ENCODE measurements at places on chromosomes 6 and 20.

DNA sequence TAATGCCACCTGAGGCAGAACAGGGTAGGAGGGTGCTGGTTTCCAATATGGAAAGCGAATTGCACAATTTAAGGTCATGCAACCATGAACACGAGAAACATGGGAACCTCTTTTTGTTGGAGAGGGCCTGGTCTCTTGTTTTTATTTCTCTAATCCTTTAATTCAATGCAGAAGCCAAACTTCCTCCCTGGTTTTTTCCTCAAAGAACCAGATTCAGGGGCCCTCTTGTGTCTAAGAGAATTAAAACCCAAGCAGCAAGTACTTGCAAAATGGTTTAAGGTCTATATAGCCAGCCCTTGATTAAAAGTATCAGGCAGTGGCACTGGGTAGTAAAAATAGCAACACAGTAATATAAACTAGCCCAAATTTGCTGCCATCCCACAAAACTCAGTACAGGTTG is 19.5 kb downstream of the GSTA4 start:
- DNase-seq, result no peak

DNA sequence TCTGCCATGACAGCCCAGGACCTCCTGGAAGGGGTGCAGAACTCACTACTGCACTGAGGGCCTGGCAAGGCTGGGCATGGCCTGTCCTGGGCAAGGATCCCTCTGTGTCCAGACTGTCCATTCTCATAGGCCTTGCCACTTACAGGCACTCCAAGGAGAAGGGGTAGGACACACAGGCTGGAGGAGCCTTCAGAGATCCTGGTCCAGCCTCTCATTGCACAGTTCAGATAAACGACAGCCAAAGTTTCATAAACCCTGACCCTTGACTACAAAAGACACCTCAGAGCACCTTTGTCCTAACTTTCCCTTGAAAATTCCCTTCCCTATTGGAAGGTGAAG is 19.6 kb downstream of the TGM3 start:
- DNase-seq, result no peak

GRCh38 chr6:8785223-8785622 is 349.9 kb upstream of the SLC35B3 start:
- DNase-seq, result peak; percentile 59

DNA sequence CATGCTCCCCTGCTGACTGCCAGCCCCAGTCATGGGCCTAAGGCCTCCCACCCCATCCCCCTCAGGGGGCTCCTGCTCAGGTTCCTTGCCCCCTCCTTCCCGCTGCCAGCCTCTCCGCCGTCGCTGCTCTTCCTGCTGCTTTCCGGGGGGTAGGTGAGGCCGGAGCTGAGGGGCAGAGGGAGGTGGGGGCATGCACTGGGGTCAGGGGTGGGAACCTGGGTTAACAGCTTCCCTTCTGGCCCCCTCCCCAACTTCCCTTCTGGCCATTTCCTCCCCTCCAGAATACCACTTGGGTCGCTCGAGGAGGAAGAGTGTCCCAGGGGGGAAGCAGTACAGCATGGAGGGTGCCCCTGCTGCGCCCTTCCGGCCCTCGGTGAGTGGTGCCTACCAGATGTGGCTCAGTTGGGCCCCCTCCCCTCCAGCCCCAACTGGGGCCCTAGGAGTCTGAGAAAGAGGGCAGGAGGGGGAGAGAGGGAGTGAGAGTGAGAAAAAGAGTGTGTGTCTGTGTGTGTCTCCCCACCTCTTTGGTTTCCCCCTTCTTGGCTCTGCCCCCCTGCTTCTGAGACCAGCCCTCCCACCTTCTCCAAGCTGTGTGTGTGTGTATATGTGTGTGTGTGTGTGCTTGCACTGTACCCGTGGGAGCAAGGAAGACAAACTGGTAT is 12.1 kb downstream of the SYNGAP1 start:
- DNase-seq, result no peak

DNA sequence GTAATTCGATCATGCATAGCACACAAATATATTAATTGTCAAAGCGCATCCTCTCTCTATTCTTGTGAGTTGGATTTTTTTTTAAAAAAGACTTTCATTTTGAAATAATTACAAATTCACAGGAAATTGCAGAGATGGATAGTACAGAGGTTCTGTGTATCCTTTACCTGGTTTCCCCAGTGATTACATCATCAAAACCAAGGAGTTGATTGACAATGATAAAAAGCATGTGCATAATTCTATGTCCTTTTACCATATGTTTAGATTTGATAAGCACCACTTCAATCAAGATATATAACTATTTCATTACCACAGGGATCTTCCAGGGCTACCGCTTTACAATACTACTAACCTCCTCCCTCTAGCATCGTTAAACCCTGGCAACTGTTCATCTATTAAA is 40.2 kb downstream of the CCN2 start:
- DNase-seq, result no peak

DNA sequence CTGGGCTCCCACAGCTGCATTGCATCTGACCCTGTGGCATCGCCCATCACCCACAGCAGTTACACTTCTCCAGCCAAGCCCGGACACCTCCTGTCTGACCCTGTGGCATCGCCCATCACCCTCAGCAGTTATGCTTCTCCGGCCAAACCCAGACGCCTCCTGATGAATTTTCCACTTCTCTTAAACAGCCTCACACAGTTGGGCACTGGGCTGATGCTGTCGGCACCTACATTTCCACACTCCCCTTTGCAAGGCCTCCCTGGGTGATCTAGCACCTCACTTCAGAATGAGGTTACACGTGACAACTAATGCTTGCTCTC is 175.2 kb upstream of the ARID1B start:
- DNase-seq, result no peak

- DNase-seq, result no peak
Measured at GRCh38 chr6:152206072-152206818, 398.8 kb downstream of the ESR1 start.

DNA sequence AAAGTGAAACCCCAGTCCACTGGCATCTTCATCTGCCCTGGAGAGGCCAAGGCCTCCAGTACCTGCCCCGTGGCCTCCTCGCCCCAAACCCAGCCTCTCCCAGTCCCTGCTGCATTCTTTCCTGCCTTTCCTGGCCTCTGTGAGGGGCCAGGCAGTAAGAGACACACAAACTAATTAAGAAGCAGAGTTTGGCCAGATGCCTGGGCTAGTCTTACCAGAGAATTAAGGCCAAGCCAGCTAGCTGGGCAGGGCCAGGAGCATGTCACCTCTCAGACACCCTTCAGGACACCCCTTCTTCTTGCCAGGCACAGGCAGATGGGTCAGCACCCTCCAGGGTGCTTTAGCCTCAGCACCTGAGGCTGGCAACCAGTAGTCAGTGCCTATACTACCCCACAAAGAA is 2.4 kb downstream of the MDGA1 start:
- DNase-seq, result no peak

DNA sequence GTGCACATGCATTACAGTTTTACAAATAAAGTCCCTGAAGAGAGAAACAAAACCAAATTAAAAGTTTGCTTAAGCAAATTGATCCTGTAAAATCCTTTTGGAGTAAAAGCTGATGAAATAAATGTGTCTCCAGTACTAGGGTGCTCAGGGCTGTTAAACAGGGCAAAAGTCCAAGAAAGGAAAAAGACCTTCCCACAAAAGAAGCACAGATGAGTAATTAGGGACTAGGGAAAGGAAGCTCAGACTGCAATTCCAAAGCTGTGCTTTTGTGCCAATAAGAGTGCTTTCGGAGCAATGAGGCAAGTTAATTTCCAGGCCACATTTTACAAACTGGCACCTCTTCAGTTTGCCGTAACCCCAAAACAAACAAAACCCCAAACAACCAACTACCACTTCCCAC is 10.4 kb upstream of the RNF182 start:
- DNase-seq, result no peak

DNA sequence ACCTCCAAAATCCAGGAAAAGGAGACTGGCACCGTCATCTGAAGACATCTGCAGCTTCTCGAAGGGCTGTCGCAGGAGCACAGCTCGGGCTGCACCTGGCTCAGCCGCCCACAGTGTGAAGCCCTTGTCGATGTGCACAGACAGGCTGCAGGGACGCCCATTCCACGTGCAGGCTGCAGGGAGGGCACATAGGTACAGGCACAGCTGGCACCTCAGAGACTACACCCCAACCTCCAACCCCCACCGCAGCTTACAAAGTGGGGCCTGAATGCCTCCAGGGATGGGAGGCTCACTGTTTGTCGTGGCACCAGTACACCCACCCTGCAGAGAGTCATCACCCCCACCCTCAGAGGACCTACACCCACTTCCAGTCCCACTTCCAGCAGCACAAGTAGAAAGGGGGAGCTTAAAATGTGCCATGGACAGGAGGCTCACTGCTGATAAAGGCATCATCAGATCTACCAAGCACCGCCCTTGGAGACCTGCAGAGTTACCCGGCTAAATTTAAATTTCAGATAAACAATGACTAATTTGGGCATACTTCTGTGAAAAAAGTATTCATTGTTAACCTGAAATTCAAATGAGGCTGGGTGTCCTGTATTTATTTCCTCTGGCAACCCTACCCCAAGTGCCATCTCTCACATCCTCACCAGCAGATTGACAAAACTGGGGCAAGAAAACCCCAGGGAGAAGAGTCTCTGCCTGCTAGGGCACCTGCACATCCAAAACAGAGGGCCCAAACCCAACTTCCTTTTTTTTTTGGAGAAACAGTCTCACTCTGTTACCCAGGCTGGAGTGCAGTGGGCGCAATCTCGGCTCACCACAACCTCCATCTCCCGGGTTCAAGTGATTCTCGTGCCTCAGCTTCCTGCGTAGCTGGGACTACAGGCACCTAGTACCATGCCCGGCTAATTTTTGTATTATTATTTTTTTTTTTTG is 7.7 kb upstream of the CDK5RAP1 start:
- DNase-seq, result no peak

DNA sequence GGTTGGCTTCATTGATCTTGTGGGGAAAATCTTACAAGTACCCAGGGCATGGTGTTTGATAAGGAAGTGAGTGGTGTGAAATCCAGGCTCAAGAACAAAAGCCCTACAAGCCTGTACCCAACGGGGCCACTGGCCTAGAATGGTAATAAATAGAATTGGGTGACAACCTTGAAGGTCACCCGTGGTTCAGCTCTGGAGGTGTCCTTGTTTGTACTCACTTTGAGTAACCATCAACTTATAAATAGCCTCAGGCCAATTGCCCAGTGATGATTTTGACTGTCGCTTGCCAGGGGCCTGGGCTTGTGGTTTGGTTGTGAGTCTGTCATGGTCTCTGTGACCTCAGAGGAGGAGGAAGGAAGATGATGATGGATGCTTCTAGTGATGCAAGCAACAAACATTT is 87.8 kb downstream of the PHACTR3 start:
- no peak for DNase-seq

DNA sequence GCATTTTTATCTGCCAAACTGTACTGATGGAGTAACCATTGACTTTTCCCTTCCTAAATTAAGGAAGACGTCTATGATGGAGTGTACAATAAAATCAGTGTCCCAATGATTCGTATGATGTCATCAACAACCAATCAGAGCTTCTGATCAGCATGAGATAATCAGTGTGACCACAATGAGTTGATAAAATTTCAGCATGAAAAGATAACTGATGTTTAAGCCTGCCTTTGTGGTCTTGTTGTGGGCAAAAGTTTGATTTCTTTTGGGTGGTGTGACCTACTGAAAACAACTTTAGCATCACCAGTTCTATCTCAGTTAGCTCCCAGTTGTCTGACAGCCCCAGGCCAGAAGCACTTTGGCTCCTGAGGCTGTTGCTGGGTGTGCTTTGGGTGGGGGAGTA is 3.3 kb downstream of the PCIF1 start:
- DNase-seq, result no peak

DNA sequence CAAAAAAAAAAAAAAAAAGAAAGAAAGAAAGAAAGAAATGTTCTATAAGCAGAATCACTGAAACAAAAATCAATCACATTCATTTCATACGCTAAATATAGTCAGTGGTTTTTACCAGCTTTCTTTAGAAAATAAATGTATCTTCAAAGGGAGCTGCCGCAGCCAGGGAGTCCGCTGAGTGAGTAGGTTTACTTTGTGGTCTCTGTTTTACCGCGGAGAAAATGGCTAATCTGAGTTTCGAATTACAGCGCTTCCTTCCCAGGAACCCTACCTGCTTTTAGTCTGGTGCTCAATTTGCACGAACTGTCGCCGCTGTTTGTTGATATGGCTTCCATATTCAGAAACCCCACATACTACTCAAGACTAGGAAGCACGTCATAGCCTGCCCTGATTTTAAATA is 102.4 kb downstream of the TFAP2A start:
- DNase-seq, result no peak

DNA sequence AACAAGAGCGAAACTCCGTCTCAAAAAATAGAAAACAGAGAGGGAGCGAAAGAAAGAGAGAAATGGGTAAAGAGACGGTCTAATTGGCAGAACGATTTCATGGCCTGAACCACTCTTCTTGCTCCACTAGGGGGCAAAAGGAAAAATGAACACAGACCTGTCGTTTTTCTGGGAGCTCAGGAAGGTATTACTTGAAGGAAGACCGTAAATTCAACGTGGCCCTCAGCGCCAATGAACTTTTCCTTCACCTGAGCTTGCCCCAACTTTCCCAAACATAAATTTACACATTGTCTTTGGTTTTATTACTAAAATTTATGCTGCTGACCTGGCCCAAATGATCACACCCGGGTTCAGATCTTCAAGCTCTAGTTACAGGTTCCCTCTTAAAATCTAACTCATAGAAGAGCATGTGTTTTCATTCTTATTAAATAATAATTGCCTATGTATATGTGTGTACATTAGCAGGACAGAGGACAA is 67.3 kb downstream of the ATP9A start:
- no peak for DNase-seq

GRCh38 chr20:46757754-46758678 is 48.6 kb downstream of the SLC2A10 start:
- DNase-seq, result no peak

DNA sequence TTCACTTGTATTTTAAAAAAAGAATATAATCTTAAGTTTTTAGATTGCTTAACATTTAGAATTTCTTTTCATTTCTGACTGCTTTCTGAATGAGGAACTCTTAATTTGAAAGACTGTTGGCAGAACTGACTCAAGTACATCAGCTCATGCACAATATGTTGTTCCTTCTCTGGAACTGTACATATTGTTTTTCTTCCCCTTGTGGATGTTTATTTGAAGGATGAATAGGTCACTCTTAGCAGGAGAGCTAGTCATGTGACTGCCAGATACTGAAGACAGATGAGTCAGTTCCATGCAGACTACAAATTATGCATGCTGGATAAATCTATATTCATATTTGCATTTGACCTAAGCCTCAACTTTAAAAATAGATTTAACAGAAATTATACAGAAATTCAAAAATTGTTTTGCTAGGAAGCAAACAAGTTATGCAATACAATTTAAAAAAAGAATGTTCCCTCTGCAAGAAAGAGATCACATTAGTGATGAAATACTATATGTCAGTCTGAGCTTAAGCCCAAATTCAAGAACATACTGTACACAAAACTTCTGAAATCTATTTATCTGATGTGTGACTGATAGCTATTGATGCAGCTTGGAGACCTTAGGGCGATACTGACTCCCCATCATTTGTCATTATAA is 1274.9 kb upstream of the GJE1 start:
- DNase-seq, result no peak

DNA sequence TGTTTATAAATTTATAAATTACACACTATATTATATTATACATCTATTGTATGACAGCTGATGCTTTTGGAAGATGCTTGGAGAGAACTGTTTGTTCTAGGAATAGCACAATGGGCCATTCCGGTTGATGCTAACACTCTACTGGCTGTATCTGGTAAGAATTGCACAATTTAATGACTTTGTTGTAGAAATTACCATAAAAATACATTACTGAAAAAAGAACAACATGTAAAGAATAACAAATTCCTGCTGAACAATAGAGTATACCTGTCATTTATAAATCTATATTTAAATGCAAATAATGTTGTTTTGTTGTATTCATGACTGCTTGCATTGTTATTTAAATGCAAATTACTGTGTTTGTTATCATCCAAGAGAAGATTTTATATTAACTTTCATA is 14.4 kb downstream of the NR2E1 start:
- DNase-seq, result no peak

GRCh38 chr6:165835410-165835851 is 172.4 kb upstream of the PDE10A start:
- no peak for DNase-seq
